ENCODE measurements at places on chromosomes 13 and 19.

GRCh38 chr19:52891336-52891735, 6.1 kb downstream of the ZNF320 start:
- no peak for DNase-seq

DNA sequence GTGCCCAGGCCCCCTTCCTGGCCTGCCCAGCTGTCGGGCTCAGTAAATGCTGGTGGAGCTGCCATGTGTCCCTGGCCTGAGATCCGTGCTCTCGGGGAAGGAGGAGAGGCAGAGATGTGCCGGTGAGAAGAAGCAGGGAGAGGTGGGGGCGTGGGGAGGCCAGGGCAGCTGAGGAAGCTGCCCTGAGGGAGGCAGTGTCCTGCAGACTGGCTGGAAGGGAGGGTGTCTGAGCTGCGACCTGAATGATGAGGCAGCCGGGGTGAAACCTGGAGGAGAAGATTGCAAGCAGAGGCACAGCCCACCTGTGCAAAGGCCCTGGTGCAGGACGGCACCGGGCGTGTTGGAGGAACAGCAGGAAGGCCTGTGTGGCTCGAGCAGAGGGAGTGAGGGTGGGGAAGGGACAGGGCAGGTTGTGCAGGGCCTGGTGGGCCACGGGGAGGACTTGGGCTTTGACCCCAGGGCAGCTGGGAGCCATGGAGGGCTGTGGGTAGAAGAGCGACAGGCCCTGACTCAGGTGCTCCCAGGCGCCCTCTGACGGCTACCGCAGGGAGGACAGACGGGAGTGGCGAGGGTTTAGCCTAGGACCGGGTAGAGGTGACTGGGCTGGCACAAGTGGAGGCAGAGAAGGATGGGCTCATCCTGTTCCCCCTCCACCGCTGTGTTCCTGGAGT, 14.0 kb upstream of the CELF5 start:
- peak; percentile 84 for DNase-seq

DNA sequence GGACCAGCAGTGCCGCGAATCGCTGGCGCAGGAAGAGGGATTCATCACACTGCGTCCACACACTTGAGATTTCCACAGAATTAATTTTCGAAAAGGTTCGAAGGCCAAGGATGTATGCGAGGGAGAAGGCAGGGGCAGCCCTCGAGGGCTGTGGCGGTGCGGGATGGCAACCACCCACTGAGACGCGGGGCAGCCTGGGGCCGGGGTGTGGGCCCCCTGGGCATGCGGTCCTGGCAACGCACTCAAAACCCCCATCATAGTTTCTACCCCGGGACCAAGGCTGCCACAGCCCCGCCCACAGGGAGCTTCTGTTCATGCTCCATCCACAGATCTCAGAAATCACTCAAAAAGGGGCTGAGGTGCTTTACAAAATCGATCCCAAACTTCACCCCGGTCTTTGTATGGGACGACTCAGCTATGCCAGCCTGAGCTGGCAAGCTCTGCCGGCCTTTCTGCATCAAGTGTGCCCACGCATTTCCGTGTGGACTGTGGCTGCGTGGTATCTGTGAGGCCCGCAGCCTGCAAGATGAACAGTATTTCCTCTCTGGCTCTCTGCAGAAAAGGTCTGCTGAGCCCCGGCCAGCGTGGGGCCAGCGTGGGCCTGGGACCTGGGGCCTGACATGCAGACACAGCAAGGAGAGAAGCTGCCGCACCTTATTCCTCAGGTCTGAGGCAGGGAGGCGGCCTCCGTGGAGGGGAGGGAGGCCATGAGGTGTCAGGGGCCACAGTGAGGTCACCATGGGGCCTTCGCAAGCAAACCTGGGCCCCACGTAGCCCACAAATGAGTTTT, 19.2 kb downstream of the ZNF787 start:
- no peak for DNase-seq

DNA sequence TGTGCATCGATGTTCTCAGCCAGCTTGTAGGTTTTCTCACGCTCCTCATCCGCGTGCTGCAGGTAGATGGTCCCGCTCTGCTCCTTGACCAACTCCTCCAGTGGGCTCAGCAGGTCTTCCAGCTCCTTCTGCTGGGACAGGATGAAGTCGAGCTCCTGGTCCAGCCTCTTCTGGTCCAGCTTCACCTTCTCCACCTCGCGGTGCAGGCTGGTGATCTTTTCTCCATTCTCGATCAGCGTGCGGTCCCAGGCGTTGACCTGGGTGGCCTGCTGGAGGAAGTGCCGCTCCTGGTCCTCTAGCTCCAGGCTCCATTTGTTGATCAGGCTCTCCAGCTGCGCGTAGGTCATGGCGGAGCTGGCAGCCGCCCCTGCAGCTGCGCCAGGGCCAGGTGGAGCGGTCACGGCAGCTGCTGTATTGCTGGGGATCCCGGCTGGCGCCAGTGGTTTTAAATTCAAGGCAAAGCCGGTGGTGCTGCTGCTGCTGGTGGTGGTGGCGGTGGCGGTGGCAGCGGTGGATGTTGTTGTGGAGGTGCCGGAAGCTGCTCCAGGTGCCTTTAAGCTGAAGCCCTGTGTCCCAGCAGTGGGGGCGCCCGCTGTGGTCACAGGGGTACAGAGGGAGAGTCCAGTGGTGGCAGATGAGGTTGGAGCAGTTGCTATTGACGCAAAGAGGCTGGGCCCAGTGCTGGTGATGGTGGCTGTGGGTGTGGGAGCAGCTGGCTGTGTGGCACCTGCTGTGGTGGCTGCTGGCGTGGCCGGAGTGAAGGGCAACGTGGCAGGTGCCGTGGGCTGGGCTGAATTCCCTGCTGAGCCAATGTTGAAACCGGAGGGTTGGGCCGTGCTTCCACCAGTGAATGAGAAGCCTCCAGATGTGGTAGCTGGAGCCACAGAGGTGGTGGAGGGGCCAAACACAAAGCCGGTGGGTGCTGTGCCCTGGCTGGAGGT, 12.1 kb upstream of the IL4I1 start:
- DNase-seq = no peak

DNA sequence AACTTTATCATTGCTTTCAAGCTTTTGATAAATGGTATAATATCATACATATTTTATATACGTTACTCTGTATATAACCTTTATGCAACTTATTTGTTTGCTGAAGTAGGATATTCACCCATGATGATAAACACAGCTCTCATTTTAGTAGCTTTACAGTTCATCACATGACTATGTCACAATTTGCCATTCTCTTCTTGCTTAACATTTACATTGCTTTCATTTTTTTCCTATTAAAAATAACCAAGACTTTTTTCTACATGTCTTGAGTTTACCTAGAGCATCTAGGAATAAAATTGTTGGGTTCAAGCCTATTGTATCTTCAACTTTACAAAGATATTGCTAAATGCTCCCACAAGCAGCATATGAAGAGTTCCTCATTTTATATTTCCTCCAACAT, 54.0 kb downstream of the KCNRG start:
- no peak for DNase-seq

- DNase-seq = peak; percentile 77
Observed at GRCh38 chr13:27826379-27827353, 34.4 kb downstream of the GSX1 start.

DNA sequence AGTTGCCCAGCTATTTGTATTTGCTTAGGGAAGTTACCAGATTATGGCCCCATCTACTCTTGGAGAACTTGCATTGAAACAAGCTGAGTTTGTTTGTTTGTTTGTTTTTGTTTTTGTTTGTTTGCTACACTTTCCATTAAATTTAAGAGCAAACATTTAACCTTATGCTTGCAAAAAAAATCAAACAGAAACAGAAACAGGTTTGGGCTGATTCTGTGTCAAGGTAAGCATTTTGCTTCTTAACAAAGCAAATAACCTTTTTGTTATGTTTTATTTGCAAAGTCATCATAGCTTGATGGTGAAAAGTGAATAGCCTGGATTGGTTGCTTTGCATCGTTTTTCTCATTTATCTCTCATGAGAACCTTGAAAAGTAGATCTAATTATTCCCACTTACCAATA, 531.8 kb downstream of the EFNB2 start:
- DNase-seq = no peak

DNA sequence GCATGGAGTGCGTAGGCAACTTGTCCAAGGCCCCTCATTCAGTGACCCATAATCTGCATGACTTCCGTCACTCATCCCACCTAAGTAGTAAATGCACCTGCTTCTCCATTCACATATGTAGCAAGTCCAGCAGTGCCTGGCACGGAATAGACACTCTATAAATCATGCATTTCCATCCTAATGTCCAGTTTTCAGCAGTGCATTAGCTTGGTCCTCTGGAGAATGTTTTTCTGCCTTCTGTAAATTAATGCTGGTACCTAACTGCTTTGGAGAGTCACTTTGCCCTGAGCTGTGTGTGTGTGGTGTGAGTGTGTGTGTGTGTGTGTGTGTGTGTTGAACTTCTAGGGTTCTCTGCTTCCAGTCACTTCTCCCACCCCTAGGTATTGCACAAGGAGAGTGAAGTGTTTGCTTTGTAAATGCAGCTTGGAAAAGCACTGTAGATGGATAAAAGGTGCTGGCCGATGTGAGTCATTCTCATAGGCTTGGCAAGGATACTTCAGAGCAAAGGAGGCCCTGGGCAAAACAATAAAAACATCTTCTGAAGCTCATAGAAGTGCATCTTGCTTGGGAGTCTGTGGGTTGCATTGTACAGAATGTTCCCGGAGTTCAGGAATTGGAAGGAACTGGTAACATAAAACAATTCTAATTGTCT, 181.8 kb downstream of the KATNAL1 start:
- no peak for DNase-seq

GRCh38 chr19:49602806-49603205, 11.8 kb downstream of the PRR12 start:
- DNase-seq = no peak

- DNase-seq = no peak
Observed at GRCh38 chr13:33252135-33252534, 33.4 kb downstream of the STARD13 start.

DNA sequence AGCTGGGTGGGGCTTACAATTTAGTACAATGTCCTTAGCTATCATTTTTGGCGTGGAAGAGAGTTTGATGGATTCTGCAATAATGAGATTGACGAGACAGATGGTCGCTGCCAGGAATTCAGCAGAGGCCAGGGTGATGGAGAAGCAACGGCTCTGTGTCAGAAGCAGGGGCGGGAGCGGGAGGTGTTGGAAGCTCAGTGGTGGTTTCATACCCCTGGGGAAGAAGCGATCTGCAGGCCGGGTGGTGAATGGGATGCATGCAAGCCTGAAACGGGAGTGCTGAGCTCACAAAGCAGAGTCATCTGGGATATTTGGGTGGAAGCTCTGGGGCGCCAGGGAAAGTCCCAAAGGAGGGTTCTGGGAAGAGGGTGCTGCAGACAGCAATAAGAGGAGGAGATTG, 370.8 kb downstream of the ZNF536 start:
- DNase-seq = no peak

DNA sequence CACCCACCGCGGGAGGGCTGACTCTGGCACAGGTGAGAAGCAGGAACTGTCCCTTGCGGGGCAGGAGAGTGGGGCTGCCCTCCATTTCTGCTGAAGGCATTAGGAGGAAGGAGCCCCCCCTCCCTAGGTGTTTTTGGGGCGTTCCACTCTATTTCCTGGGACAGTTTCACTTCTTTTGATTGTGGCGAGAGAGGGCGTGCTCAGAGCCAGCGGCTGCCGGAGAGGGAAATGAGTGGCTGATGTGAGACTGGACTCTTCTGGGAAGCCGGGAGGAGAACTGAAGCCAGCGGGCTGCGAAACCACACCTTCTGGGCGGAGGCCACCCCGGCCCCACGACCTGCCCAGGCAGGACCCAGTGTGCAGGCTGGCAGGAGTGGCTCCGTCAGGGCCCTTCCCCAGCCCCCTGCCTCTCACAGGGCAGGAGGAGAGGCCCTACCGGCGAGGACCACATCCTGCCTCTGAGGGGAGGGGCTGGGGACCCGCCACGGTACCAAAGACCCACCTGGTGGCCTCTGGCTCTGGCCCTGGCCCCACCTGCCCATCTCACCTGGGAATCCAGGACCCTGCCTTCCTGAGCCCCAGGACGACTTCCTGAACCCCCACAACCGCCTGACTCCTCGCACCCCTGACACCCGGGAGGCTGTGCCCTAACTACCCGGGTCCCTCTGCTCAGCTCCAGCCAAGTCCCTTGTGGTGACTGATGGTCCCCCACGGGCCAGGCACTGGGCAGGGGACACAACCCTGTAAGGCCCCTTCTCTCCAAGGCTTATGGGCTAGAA, 25.9 kb downstream of the MPND start:
- peak; percentile 89 for DNase-seq

GRCh38 chr13:45817833-45818232, 33.7 kb downstream of the SIAH3 start:
- DNase-seq = no peak

DNA sequence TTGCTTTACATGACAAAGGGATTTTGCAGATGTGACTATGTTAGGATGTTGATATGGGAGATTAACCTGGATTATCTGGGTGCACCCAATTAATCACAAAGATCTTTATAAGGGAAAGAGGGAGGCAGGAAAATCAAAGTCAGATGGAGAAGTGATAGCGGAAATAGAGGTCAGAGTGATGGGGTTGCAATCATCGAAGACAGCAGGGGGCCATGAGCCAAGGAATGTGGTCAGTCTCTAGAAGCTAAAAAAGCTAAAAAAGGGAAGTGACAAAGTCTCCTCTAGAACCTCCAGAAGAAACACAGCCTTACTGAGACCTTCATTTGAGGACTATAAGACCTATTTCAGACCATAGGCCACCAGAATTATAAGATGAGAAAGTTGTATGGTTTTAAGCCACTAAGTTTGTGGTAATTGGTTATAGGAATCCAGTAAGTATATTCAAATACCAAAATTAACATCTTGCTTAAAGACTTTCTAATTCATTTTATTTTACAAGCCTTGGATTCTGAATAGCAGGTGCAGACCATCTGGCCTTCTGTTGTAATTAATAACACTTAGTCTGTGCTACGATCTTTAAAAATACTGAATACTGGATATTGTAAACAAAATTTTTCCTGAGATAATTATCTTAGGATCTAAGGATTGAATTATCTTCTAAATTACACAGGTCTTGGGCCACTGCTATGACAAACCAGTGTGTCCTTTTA, 493.4 kb upstream of the PCDH20 start:
- no peak for DNase-seq

DNA sequence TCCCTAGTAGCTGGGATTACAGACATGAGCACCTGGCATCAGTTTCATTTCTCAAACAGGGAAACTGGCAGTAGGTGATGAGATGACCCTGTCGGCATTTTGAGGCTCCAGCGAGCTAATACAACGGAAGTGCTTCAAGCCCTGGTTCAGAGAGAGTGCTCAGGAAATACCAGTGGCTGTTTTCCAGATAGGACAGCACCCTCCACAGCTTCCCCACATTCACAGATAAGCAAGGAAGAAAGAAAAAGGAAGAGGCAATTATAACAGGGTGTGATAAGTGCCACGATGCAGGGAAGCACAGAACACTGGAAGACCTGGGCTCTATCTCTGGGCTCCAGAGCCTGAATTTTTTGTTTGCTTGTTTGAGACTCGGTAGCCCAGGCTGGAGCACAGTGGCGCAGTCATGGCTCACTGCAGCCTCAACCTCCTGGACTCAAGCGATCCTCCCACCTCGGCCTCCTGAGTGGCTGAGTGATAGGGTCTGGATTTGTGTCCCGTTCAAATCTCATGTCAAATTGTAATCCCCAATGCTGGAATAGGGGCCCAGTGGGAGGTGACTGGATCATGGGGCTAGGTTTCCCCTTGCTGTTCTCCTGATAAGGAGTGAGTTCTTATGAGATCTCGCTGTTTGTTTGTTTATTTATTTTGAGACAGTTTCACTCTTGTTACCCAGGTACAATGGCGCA, 43.5 kb downstream of the PIN1 start:
- no peak for DNase-seq

GRCh38 chr13:73179650-73180274, 121.0 kb downstream of the KLF5 start:
- DNase-seq = no peak

- peak; percentile 82 for DNase-seq
Observed at GRCh38 chr19:46016426-46017094, 6.3 kb downstream of the PGLYRP1 start.

GRCh38 chr13:99495466-99496183, 5.6 kb upstream of the TM9SF2 start:
- DNase-seq = no peak

- DNase-seq = no peak
Observed at GRCh38 chr13:47117268-47117667, 220.4 kb upstream of the HTR2A start.

All from activated CD8-positive, alpha-beta T cell treated with anti-CD3 and anti-CD28 coated beads for 36 hours (primary cell).